Urinary bladder (tissue), 4 donors: ENCODE measurements at places on chromosomes 16 and 17. TPM values are rescaled to one million over a fixed set of nuclear protein-coding genes. Genes with fewer than 3 reads are reported as not detected.

The COASY gene
- 43.7 TPM for polyA plus RNA-seq

The ABCA5 gene
- 8.1 TPM for polyA plus RNA-seq

The DHRS7C gene
- 0.16 TPM for polyA plus RNA-seq

The C17orf78 gene
- not detected for polyA plus RNA-seq

The PLA2G10 gene
- 1.4 TPM for polyA plus RNA-seq

GRCh38 chr17:7017827-7018200, 5.0 kb upstream of the BCL6B start:
- no peak for DNase-seq

The OR4D1 gene
- not detected for polyA plus RNA-seq

- DNase-seq, result no peak
Measured at GRCh38 chr17:61806081-61806828, 57.1 kb downstream of the BRIP1 start.

The PMFBP1 gene
- 0.84 TPM for polyA plus RNA-seq

DNA sequence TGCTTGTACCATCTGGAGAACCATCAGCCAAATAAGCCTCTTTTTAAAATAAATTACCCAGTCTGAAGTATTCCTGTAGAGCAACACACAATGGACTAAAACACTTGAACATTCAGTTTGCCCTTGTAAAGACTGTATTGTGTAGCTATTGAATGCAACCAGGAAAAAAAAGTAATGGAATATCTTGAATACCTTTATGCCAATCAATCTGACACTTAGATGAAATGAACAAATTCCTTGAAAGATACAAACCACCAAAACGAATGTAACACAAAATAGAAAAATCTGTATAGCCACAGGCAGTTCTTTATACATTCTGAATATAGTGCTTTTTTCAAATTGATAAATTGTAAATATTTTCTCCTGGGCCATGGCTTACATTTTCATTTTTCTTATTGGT, 63.3 kb upstream of the KCNJ16 start:
- DNase-seq, result no peak

The METTL23 gene
- 38.4 TPM for polyA plus RNA-seq

DNA sequence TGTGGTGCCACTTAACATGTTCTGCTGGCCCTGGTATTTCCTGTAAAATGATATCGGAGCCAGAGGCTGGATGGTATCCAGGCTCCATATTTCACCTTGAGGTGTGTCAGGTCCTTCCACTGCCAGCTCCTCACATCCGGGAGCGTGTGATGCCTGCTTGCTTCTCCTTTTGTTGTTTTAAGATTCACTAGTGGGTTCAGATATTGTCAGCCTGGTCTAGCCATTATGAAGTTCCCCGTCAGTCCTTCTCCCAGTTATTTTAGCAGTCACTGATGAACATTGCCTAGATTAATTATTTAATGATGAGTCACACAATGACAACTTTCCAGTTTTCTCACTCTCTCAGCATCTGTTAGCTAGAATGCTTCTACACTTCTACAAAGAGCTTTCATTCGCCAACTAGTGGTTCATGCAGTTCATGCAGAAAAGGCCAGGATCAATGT, 11.3 kb downstream of the DNAAF1 start:
- DNase-seq, result no peak

GRCh38 chr16:72166151-72166550, 5.8 kb downstream of the PMFBP1 start:
- DNase-seq, result no peak

DNA sequence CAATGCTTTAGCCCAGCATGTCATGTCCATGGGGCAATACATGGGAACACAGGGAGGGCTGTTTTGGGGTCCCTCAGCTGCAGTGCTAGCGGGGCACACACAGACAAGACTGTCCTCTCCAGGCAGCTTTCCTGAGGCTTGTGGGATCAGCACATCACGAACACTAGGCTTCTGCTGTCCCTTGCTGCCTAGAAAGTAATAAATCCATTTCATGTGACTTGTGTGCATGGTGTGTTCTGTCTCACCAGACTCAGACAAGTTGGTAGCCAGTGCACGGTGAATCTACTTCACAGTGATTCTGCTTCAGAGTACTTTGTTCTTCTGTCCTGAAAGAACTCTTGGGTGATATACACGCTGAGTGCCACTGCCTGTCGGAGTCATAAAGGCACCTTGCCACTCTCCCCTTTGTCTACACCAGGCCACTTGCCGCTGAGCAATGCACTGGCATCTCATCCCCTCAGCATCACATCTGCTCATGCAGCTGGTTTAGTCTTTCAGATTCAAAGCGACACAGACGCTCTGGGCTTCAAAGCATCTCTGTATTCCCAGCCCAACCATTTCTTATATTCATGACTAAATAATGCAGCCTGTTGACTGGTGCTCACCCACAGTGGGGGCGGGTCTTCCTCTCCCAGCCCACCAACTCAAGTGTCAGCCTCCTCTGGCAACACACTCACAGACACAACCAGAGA, 95.2 kb upstream of the COX10 start:
- no peak for DNase-seq

DNA sequence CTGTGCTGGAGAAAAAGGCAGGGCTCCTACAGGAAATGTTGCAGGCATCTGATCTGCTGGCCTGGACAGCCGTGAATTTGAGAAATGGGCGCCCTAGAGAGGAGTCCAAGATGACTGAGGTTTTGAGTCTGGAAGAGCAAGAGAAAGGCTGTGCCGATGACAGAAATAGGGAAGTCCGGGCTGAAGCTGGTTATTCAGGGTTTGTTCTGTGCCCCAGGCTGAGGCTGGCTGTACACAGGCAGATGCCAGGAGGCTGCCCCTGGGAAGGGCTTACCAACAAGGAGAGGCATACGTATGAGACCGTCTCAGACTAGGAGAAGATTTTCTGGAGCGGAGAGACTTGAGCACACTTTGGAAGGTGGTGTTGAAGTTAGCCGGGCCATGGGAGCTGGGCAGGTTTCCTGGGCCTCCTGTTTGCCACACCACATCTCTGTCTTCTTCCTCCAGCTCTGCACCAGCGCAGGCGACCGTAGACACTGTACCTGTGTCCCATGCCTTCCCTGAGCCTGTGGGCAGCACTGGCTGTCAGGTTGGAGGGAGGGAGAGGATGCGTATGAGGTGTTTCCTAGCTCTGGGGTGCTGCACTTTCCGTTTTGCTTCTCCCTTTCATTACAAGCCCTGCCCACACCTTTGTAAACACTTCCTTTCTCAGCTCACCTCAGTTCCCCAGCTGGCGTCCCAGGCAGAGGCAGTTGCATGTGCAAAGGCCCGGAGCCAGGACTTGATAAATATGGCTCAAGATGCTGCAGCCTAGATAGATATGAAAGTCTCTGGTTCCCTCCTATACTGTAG, 80.8 kb downstream of the SPECC1 start:
- DNase-seq, result no peak

GRCh38 chr16:2335286-2335895, 5.1 kb downstream of the ABCA3 start:
- no peak for DNase-seq

The NPIPB9 gene
- polyA plus RNA-seq, result 0.35 TPM

DNA sequence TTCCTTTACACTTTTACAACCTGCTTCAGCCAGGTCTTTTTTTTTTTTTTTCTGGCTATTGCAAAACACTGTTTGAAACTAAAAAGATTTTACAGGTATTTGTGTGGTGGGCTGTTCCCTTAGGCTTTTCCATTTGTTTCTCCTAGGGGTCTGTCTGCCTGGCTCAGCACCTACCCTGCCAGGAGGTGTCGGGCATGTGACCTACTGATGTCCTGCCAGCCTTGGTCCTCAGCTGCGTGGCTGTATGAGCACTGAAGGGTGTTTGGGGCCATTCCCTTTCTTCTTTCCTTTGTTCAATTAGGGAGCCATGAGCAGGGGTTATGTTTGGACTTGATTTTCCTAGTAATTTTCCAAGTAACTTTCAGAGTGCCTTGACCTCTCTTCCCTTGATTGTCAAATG, 269.2 kb upstream of the SALL1 start:
- no peak for DNase-seq

DNA sequence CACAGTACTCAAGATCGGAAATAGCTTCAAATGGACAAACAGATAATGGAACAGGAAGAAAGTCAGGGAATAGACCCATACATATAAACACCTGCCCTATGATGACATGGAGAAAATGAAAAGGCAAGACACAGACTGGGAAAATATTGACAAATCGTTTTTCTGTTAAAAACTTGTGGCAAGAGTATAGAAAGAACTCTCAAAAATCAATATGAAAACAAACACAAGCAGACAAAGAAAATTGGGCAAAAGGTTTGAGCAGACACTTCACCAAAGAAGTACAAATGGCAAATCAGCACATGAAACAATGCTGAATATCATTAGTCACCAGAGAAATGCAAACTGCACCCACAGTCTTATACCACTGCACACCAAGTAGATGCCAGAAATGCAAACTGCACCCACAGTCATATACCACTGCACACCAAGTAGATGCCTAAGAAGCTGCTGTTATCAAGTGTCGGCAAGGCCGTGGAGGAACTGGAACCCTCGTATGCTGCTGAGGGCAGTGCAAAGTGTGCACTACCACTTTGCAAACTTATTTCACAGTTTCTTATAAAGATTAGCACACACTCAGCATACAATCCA, 123.5 kb upstream of the CHMP6 start:
- DNase-seq, result no peak

- DNase-seq, result no peak
Measured at GRCh38 chr17:58452738-58453137, 35.4 kb upstream of the RNF43 start.

The DNAH17 gene
- polyA plus RNA-seq, result 0.10 TPM

The PYCARD gene
- polyA plus RNA-seq, result 34.9 TPM

GRCh38 chr17:65987988-65988387, 203.9 kb downstream of the CEP112 start:
- DNase-seq, result no peak
